Esophagus muscularis mucosa (tissue), 4 donors: ENCODE measurements at places on chromosomes 5 and 9. TPM values are rescaled to one million over a fixed set of nuclear protein-coding genes. Genes with fewer than 3 reads are reported as not detected.

GRCh38 chr5:57635146-57635777 is 152.7 kb upstream of the ACTBL2 start:
- H3K27me3 ChIP-seq = no peaks in the 10 kb centered on the region
- H3K36me3 ChIP-seq = no peaks in the 10 kb centered on the region
- H3K4me3 ChIP-seq = no peak overlapping the region

DNA sequence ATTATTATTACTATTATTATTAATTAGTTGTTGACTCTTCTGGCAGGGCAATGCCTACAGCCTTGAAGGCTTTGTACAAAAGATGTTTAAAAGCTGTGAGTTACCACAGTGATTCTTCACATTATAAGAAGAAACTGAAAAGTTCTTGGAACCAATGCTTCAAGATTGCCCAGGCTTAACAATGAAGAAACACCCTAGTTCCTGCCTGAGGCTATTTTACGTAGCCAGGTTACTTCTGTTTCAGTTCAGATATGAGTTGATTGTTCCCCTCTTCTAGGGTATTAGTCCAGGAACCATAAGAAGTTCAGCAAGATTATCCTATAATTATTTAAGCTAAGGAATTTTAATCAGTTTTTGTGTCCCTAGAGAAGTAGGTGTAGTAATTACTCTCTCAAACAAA is 154.6 kb upstream of the CDH12 start:
- no peaks in the 10 kb centered on the region for H3K4me1 ChIP-seq
- H3K4me3 ChIP-seq = no peak overlapping the region
- H3K36me3 ChIP-seq = no peaks in the 10 kb centered on the region
- H3K27ac ChIP-seq = no peak overlapping the region
- no peak for DNase-seq
- H3K27me3 ChIP-seq = no peaks in the 10 kb centered on the region

DNA sequence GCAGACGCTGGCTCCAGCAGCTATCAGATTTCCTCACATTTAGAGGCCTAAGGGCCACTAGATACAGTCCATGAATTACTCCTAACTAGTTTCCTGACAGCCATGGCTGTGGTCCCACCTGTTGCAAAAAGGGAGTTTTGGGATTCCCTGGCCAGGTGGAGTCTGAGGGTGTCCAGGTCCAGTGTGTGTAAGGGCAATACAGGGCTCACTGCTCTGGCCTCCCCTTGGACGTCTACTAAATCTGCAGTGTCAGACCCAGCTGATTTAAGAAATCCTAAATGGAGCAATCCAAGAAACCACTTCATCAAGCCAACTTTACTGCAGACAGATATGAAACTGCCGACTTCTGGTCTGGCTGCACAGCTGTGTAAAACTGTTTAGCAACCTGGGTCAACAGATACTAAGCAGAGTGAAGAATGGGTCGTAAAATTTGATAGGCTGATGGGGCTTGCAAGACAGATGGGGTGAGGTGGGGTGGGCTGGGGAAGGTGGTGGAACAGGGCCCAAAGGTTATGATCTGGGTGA is 116.4 kb downstream of the GADD45G start:
- no peaks in the 10 kb centered on the region for H3K36me3 ChIP-seq
- DNase-seq = no peak
- H3K27me3 ChIP-seq = no peaks in the 10 kb centered on the region
- no peak overlapping the region for H3K4me3 ChIP-seq
- H3K27ac ChIP-seq = no peak overlapping the region
- H3K4me1 ChIP-seq = no peaks in the 10 kb centered on the region

DNA sequence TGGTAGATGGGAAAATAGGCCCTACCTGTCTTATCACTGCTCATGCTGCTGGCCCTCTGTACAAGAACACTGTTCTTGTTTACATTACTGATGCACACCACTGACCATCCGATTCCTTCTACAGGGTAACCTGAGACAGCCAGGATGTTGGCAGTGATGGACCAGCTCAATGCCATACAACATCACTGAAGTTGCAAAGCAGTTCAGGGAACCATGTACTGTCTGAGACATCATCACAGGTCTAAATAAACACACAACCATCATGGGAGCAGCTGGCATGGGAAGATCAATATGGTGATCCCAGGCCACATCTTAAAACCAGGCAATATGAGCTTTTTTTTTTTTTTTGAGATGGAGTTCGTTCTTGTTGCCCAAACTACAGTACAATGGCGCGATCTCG is 59.0 kb downstream of the IARS1 start:
- peaks cover 37% of the 10 kb centered on the region for H3K36me3 ChIP-seq
- DNase-seq = no peak
- H3K27me3 ChIP-seq = no peaks in the 10 kb centered on the region
- no peak overlapping the region for H3K27ac ChIP-seq

Gene KIF4B
- total RNA-seq = not detected

Gene SLC4A9
- not detected for total RNA-seq

GRCh38 chr5:108730617-108731340 is 16.9 kb upstream of the FER start:
- H3K27me3 ChIP-seq = no peaks in the 10 kb centered on the region
- H3K4me1 ChIP-seq = peaks cover 18% of the 10 kb centered on the region
- no peak overlapping the region for H3K27ac ChIP-seq
- no peak overlapping the region for H3K4me3 ChIP-seq
- no peaks in the 10 kb centered on the region for H3K36me3 ChIP-seq

DNA sequence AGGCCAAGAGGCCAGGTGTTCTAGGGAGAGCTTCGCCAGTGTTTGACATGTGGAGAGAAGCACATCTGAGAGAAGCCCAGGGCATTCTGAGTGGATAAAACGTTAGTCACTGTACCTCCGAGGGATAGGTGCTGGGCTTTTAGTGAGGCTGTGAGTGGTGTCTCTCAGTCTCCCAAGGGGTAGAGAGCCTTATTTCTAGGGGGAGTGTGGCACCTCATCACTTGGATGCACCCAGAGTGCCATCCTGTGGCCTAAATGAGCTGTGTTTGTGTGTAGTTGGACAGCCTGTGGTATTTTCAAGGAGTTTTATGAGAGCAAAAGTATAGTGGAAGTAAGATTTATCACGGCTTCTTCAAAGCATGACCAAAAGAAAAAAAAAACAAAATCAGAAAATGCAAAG is 1046.9 kb upstream of the WWC1 start:
- H3K27ac ChIP-seq = no peak overlapping the region
- H3K27me3 ChIP-seq = no peaks in the 10 kb centered on the region
- no peak for DNase-seq
- H3K4me3 ChIP-seq = no peak overlapping the region

- no peak overlapping the region for H3K27ac ChIP-seq
- H3K4me1 ChIP-seq = no peaks in the 10 kb centered on the region
- no peak for DNase-seq
- H3K36me3 ChIP-seq = no peaks in the 10 kb centered on the region
Measured at GRCh38 chr5:151931260-151931659, 6.6 kb upstream of the GLRA1 start.

- H3K4me3 ChIP-seq = no peak overlapping the region
- peaks cover 36% of the 10 kb centered on the region for H3K4me1 ChIP-seq
- peak overlapping the region; percentile 68 for H3K27ac ChIP-seq
- no peaks in the 10 kb centered on the region for H3K27me3 ChIP-seq
Measured at GRCh38 chr9:752201-752600, 89.3 kb upstream of the DMRT1 start.

DNA sequence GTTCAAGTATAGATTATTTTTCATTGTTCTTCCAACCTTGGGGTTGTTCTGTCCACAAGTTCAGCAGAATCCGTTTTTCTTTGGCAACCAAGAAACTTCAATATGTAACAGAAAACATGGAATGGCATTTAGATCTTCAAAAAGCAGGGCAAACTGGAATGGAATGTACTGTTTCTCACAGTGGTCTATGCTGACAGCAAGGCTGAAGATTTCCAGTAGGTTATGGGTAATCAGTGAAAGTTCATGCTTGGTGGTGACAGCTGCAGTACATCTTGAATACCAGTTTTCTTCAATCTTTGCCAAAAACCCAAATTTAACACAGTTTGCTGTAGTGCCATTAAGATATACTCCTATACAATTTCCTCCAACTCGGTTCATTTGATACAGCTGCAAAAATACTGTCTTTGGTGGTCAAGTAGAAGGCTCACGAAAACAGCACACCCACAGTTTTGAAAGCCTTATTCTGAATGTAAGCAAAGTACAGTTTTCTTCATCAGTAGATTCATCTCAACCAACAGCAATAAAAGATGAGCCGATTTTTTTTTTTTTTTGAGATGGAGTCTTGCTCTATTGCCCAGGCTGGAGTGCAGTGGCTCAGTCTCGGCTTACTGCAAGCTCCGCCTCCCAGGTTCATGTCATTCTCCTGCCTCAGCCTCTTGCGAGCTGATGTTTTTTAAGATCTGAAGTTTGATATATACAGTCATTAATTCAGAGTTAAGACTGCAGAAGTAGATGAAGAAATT is 4.9 kb downstream of the TRIM52 start:
- H3K4me1 ChIP-seq = peaks cover 95% of the 10 kb centered on the region
- H3K4me3 ChIP-seq = no peak overlapping the region
- peaks cover 30% of the 10 kb centered on the region for H3K36me3 ChIP-seq
- H3K27me3 ChIP-seq = no peaks in the 10 kb centered on the region
- H3K27ac ChIP-seq = no peak overlapping the region

GRCh38 chr5:158301186-158301585 is 442.2 kb upstream of the CLINT1 start:
- H3K36me3 ChIP-seq = no peaks in the 10 kb centered on the region
- no peak for DNase-seq
- H3K27me3 ChIP-seq = no peaks in the 10 kb centered on the region
- no peak overlapping the region for H3K4me3 ChIP-seq
- H3K27ac ChIP-seq = no peak overlapping the region
- H3K4me1 ChIP-seq = no peaks in the 10 kb centered on the region

DNA sequence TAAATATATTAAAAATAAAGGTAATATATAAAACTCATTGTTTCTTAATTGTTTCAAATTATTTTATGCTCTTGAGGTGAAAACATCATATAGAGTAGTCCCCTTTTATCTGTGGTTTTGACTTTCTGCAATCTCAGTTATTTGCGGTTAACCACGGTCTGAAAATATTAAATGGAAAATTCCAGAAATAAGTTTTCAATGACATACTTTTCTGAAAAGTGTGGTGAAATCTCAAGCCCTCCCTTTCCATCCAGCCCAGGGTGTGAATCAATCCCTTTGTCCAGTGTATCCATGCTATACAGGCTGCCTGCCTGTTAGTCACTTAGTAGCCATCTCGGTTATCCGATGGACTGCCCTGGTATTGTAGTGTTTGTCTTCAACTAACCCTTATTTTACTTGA is 546.7 kb upstream of the DMAC1 start:
- no peaks in the 10 kb centered on the region for H3K36me3 ChIP-seq
- DNase-seq = no peak
- no peak overlapping the region for H3K4me3 ChIP-seq
- no peaks in the 10 kb centered on the region for H3K27me3 ChIP-seq

Gene QRFP
- not detected for total RNA-seq

Gene RIMOC1
- total RNA-seq = 19.5 TPM

Gene DAB2
- 52.9 TPM for total RNA-seq

Gene SLC2A8
- total RNA-seq = 27.0 TPM

- H3K27ac ChIP-seq = no peak overlapping the region
- peak; percentile 57 for DNase-seq
- no peaks in the 10 kb centered on the region for H3K27me3 ChIP-seq
- H3K36me3 ChIP-seq = no peaks in the 10 kb centered on the region
- H3K4me1 ChIP-seq = peaks cover 11% of the 10 kb centered on the region
- no peak overlapping the region for H3K4me3 ChIP-seq
Measured at GRCh38 chr9:114007991-114008666, 70.0 kb downstream of the AMBP start.

Gene TMEM215
- 0.06 TPM for total RNA-seq

GRCh38 chr9:81372628-81373191 is 316.6 kb downstream of the TLE1 start:
- no peaks in the 10 kb centered on the region for H3K36me3 ChIP-seq
- H3K27ac ChIP-seq = no peak overlapping the region
- no peak for DNase-seq
- no peaks in the 10 kb centered on the region for H3K27me3 ChIP-seq
- no peak overlapping the region for H3K4me3 ChIP-seq
- peaks cover 9% of the 10 kb centered on the region for H3K4me1 ChIP-seq

DNA sequence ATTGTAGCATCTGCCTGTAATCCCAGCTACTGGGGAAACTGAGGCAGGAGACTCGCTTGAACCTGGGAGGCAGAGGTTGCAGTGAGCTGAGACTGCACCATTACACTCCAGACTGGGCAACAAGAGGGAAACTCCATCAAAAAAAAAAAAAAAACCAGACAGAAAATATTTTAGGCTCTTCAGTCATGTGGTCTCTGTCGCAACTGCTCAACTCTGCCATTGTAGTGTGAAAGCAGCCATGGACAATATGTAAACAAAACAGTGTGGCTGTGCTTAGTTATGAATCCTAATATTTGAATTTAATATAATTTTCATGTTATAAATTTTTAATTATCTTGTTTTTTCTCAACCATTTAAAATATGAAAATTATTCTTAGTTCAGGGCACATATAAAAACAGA is 38.4 kb downstream of the ZFAND5 start:
- no peak for DNase-seq
- H3K4me1 ChIP-seq = peaks cover 8% of the 10 kb centered on the region
- H3K27me3 ChIP-seq = no peaks in the 10 kb centered on the region
- H3K4me3 ChIP-seq = no peak overlapping the region
- H3K27ac ChIP-seq = no peak overlapping the region

DNA sequence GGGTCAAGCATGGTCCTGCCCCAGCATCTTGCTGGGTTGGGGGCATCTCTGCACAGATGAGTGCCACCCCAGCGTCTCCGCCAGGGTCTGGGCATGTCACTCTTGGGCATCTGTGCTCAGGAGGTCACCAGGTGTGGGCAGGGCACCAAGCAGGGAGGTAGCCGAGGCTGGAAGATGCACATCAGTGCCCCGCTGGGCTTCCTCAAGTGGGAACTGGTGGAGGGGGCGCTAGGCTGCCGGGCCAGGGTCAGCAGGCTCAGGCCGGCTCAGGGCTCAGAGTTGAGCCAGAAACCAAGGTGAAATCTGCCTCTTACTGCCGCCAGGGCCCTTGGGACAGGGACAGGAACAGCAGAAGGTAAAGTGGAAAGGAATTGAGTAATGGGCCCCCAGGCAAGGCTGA is 4.0 kb upstream of the FUT7 start:
- H3K4me1 ChIP-seq = peaks cover 9% of the 10 kb centered on the region
- no peaks in the 10 kb centered on the region for H3K27me3 ChIP-seq
- no peak overlapping the region for H3K4me3 ChIP-seq
- H3K27ac ChIP-seq = no peak overlapping the region

DNA sequence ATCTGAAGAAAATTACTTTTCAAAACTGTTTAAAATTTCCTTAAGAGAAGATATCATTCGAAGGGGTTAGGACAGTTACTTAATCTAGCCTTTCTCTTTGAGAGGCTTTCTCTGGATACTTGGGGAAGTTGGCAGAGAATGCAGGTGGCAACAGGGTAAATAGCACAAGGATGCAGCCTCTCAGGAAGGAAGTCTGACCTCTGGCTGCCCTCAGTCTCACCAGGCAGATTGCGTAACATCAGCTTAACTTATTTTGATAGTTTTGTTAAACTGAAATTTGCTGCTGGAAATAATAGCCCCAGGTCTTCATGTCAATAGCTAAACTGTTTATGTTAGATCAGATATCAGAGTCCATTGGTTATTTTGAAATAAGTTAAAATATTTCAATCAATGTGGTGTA is 20.4 kb downstream of the CCDC192 start:
- H3K27me3 ChIP-seq = no peaks in the 10 kb centered on the region
- peaks cover 14% of the 10 kb centered on the region for H3K4me1 ChIP-seq
- no peak for DNase-seq
- H3K36me3 ChIP-seq = no peaks in the 10 kb centered on the region
- no peak overlapping the region for H3K27ac ChIP-seq
- H3K4me3 ChIP-seq = no peak overlapping the region

Gene ZFP2
- 2.1 TPM for total RNA-seq

Gene BHMT
- 3.4 TPM for total RNA-seq

- H3K4me3 ChIP-seq = peak overlapping the region; percentile 59
- no peaks in the 10 kb centered on the region for H3K36me3 ChIP-seq
- peaks cover 40% of the 10 kb centered on the region for H3K4me1 ChIP-seq
- H3K27ac ChIP-seq = no peak overlapping the region
- no peak for DNase-seq
Measured at GRCh38 chr9:34382054-34382453, 5.4 kb upstream of the MYORG start.
